MCF 10A (cell line): ENCODE measurements at places on chromosomes 11 and 22.
A peak's percentile ranks its signal among the peaks of the same experiment; 100 is the strongest.

DNA sequence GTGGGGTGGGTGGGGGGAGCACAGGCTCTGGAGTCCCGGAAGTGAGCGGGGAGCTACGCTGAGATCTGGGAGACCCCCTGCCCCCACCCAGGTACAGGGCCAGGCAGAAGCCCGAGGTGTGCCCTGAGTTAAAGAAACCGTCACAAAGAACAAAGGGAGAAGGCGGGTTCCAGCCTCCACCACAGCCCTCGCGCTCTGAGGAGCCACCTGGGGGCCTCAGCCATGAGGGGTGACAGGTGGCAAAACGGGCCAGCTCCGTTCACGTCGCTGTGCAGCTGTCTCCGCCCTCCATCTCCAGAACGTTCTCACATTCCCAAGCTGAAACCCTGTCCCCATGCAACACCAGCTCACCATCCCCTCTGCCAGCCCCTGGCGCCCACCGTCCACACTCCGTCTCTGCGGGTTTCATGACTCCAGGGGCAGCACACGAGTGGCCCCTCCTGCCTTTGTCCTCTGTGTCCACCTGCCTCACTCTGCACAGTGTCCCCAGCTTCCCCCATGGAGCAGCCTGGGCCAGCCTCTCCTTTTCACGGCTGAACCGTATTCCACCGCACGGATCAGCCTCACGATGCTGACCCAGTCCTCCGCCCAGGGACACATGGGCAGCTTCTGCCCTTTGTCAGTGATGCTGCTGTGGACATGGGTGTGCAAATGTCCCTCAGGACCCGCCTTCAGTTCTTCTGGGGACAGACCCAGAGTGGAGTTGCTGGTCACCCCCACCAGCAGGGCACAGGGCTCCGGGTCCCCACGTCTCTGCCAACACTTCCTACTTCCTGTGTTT is 1.7 kb upstream of the MUC5B start:
- DNase-seq: no peak

- peak; percentile 91 for DNase-seq
These were observed 274.4 kb downstream of the C11orf87 start for GRCh38 chr11:109696191-109696897.

GRCh38 chr11:37449146-37449545 is 851.1 kb upstream of the RAG2 start:
- peak; percentile 66 for DNase-seq

GRCh38 chr11:94694309-94695060 is 73.7 kb upstream of the AMOTL1 start:
- no peak for DNase-seq

GRCh38 chr11:17418444-17419081 is 30.1 kb upstream of the KCNJ11 start:
- DNase-seq: no peak

DNA sequence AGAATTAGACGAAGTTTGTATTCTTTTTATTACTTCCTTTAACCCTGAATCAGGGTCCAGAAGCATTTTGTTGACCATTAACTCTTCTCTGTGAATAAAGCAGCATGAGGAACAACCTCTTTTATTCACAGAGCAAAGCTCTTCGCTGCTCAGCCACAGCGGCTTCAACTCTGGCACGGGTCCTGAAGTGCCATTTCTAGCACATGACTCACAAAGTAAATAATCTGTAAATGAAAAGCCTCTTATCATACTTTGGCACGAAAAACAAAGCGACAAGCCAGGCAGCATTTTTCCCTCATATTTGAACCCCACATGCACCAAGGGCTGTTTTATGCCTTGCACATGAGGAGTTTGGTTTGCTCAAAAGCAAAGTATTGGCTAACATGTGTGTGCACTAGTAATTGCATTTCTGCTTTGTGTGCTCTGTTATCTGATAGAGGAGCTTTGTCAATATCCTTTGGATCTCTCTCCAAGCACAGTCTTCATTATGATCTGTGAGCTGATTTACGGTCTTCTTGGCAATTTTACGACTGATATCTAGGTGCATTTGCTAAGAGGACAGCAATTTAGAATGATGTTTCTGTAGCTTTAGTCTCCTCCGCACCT is 33.0 kb upstream of the APOBEC3A start:
- DNase-seq: peak; percentile 81

DNA sequence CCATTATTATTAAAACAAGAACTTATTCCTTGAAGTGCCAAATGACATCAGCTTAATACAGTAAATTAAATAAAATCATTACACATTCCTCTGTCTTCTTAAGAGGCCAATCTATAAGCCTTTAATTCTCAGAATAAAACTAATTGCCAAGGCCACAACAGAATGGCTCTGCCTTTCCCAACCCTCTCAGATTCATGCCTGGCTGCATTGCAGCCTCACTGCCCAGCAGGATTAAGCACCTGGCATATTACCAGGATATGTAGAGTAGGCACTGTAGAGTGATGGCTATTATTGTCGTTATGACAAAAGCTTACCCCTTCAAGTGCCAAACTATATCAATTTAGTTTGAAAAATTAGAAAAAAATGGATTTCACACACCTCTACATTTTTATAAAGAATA is 9.4 kb upstream of the CALCA start:
- no peak for DNase-seq

GRCh38 chr11:65777241-65777640 is 3.5 kb downstream of the AP5B1 start:
- no peak for DNase-seq

DNA sequence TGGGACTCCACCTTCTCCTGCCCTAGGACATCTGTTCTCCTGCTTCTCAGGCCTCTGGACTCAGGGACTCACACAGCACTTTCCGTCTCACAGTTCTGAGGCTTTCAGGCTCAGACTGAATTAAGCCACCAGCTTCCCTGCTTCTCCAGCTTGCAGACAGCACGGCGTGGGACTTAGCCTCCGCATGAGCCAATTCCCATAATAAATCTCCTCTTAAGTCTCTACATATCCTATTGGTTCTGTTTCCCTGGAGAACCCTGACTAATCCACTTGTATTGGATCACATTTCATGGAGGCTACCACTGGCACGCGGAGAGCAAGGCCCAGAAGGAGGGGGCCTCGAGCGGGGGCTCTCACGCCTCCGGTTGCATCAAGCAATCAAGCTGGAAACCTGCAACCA is 1313.6 kb downstream of the TBC1D22A start:
- DNase-seq: no peak

DNA sequence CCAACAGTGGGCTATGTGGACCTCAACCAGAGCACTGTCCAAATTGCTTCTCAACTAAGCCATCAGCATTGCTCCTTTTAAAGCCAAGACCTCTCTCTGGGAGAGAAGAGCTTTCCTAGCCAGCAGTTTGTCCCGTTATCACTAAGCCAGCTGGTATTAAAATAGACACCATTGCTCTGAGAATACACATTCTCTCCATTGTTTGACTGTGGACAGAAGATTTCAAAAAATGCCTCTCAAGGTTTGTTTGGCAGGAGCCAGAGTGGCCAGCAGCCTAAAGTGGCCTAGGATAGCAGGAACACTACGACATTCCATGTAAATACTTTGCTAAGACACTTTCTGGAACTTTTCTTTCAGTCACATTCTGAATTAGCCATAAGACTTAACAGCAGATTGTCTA is 41.3 kb downstream of the EIF4ENIF1 start:
- DNase-seq: no peak

GRCh38 chr11:66386171-66387069 is 14.9 kb upstream of the SLC29A2 start:
- peak; percentile 89 for DNase-seq

GRCh38 chr22:22928666-22929380 is 41.2 kb downstream of the IGLL5 start:
- peak; percentile 38 for DNase-seq

- peak; percentile 50 for DNase-seq
These were observed 1098.6 kb upstream of the CCDC90B start for GRCh38 chr11:84384731-84385130.
